ENCODE measurements at places on chromosomes 2 and 18.

DNA sequence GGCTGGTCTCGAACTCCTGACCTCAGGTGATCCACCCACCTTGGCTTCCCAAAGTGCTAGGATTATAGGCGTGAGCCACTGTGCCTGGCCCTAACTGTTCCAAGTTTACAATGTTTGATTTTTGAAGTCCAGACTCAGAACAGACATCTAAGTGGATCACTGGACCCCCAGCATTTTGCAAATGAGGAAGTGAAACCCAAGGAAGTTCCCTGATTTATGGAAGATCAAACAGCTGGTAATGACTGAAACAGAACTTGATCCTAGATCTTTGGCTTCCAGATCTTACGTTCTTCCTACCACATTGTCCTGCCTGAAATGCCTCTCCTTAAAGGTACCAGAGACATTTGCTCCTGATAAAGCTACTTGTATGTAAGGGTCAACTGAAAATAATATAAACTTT lies 58.3 kb upstream of the NCOA1 start:
- DNase-seq, result no peak

DNA sequence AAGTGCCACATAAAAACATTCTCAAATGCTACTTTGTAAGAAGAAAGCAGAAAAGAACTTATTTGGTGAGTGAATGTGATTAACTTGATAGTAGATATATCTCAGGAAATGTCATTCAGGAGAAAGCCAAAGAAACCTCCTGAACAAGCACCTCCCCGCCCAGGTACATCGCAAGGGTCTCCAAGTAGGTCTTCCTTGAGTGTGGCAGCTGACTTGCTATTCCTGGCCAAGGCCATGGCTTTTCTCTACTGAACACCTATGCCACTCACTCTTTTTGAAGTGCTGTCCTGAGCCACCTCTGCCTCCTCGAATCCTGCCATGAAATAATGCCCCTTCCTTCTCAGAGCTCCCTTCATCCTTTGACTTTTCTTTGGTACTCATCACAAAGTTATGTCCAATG lies 54.0 kb downstream of the NDUFA10 start:
- DNase-seq, result no peak

DNA sequence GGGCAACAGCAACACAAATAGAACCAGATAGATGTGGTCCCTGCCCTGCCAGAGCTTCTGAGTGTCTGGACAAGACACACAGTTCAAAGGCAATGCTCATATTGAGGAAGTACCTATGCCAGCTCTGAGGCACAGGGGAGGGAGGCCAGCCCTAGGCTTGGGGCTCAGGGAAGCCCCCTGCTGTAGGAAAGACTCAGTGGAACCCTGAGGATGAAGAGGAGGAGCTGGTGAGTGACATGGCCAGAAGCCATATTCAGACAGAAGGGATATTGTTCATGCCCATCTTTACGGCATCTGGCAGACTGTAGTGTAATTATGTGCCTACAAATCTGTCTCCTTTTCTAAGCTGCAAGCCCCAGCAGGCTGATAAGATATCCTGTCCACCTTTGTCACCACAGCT lies 8.8 kb downstream of the SIGLEC15 start:
- no peak for DNase-seq

GRCh38 chr2:166671801-166672200 lies 177.8 kb upstream of the SCN7A start:
- DNase-seq, result no peak

DNA sequence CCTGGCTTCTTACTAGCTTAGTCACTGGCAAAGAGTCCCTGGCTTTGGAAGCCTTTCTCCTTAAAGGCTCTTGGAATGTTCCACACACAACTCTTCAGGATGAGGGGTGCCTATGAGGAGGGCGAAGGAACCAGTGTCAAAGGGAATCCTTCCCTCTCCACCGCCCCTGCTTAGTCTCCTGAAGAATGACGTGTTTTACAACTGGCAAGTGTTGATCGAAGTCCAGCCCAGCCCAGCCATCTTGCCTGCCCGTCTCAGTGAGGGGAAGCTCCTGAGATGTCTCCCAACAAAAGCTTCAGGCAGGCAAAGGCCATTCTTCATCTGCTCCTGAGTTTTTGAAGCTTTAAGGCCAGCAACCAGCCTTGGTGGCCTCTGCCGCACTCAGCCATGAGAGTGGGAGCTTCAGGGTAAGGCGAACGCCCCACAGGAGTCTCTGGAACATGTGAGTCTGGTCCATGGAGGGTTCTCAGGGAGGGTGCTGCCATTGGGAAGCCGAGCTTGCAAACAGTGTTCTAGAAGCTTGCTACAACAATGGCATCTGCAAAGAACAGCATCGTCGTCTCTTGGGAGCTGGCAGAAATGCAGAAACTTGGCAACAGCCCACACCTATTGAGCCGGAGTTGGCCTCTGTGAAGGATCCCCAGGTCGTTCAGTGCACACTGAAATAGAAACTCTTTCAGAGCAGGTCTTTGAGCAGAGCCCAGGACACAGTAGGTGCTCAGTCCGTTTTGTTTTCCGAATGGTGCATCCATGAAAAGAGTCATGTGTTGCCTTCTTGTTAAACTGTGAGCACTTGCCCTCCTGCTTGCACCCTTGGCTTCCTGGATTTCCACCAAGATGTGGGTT lies 220.7 kb downstream of the SEPTIN10 start:
- no peak for DNase-seq

DNA sequence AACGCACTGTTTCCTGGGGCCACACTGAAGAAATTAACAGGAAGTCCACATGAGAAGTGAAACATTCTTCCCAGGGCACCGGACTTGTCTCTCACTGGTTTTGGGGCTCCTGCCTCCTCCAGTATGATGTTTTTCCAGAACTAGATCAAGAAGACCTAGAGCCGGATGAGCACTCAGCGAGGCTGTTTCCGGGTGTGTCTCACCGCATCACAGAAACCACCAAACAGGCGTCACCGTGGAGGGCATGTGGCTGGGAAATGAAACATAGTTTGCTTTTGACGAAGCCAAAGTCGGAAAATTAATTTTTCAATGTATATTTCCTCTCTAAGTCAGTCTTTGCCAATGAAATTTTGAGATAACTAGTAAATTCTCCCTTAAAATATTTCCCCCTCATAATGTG lies 314.0 kb upstream of the SALL3 start:
- DNase-seq, result no peak

DNA sequence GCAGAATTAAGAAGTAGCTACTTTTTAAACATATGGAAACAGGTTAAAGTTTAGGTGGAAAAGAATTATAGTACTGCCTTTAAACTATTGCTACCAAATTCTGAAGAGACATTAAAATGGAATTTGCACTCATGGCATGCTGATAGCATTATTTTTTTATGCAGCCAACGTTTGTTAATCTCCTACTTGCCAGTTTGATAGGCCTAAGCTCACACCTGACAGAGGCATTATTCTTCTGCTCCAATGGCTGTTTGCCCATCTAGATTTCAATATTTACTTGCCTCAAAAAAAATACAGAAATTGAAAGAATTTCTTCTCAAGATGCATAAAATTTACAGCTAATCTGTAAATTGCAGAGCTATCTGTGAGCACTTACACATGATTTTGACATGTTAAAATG lies 849.6 kb downstream of the CNTNAP5 start:
- DNase-seq, result no peak

DNA sequence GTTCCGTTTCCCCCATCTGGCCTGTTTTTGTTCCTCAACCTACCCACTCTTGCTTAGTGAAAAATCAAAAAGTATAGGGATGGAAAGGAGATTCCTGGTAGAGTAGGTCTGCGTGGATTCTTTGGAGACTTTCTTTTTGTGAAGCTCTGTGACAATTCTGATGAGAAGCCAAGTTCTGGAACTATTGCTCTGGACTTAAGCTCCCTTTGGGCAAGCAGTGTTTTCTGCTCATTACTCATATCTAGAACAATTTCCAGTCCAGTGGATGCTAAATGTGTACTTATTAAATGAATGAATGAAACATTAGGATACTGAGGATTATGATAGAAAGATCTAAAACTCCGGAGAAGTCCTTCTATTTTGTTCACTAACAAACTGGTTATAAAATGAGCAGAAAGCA lies 76.5 kb downstream of the SOCS6 start:
- DNase-seq, result no peak

DNA sequence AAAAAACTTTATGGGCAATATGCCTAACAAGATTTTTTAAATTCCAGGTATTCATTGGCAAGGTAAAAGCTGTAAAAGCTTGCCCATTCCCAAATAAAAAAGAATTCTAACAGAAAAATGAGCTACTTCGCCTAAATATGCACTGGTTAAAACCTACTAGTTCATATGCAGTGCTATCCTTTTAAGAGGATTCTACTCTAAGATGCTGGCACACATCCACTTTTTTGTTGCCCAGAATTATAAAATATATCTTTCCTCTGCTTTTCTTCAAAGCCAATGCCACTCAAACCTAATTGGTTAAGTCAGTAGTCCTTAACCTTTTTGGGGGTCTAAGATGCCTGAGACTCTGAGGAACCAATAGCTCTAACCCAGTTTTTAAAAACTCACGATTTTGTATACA lies 3.2 kb downstream of the XPO1 start:
- no peak for DNase-seq

DNA sequence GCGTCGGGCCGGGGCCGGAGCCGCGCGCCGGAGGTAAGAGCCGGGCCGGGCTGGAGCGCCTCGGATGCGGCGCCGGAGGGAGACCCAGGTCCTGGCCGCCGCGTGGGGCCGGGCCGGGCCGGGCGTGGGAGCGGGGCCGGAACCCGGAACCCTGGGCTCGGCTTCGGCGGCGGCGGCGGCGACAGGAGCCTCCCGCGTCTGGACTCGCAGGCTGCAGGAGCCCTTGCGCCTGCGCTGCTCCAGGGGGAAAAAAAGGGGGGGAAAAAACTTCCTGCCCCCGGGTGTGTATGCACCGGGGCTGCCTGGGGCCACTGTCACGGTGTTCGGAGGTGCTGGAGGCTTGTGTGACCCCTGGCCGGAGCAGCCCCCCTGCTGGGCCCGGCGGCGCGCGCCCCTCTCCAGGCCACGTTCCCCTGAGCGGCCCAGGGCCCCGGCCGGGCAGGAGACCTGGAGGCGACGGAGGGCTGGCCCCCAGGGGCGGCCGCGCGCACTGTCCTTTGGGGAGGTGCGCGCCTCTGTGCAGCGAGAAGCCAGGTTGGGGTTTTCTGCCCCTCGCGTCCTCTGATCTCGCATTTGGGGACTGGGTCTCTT lies 864 bp downstream of the KLHL29 start:
- DNase-seq, result no peak

All from stimulated activated CD8-positive, alpha-beta memory T cell treated with anti-CD3 and anti-CD28 coated beads, Interleukin-15, amount 100 ng/mL, for 24 hours (primary cell).